ENCODE measurements at places on chromosomes 1 and 21.

- H3K4me1 ChIP-seq: peaks cover 30% of the 10 kb centered on the region
- no peak overlapping the region for H3K4me3 ChIP-seq
- peak overlapping the region; percentile 72 for H3K27ac ChIP-seq
- H3K36me3 ChIP-seq: peaks cover 13% of the 10 kb centered on the region
These were observed 11.7 kb upstream of the SUMO3 start for GRCh38 chr21:44829507-44830092.

DNA sequence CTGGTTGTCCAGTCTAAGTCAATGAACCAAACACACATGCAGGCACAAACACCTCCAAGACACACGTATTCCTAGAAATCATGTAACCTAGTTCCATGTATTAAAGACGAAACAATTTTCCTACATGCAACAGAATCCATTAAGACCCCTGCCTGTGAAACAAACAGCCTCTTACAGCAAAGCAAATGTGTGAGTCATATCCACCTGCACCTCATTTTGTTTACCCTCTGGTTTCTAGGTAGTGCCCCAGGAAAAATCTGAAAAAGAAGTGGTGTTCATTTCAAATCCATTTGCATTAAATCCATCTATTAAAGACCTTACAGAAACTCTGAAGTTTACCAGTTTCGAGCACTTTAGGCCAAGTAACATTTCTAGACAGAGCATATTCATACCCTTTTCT is 74.1 kb downstream of the VCAM1 start:
- DNase-seq: no peak
- H3K27ac ChIP-seq: no peak overlapping the region
- H3K4me1 ChIP-seq: no peaks in the 10 kb centered on the region
- no peaks in the 10 kb centered on the region for H3K36me3 ChIP-seq
- H3K27me3 ChIP-seq: peaks cover 27% of the 10 kb centered on the region

DNA sequence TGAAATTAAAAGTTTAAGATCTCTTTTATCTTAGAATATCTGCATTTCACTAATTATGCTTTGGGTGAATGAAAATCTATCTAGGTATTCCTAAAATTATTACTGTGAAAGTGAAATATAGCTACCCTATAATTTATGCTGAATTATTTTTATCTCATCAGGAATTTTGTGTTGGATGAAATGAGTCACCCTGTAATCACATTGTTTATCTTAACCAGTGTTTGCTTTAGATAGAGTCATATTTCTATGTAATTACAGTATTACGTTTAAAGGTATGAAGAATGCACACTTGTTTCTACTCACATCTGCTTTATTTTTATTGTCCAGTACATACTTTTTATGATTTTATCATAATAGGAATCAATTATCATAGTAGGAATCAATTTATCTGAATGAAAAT is 249.2 kb downstream of the NCAM2 start:
- H3K36me3 ChIP-seq: no peaks in the 10 kb centered on the region
- H3K27ac ChIP-seq: no peak overlapping the region
- no peak overlapping the region for H3K4me3 ChIP-seq
- H3K4me1 ChIP-seq: no peaks in the 10 kb centered on the region

DNA sequence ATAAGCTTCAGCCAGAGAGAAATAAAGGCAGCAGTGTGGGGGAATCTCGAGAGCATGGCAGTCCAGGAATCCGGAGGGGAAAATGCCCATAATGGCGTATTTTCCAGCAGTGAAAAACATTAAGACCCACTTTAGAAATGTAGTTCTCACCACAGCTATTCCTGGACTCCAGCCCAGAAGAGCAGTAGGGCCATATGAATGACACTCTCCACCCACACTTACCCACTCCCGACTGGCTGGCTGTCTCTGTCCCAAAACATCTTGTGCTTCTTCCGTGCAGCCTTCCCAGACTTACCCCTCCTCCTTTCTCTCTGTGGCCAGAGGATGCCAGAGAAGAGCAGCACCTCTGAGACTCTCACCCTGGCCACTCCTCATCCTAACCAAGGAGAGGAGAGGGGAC is 56.4 kb downstream of the TRABD2B start:
- H3K4me1 ChIP-seq: no peaks in the 10 kb centered on the region
- H3K4me3 ChIP-seq: no peak overlapping the region
- H3K27ac ChIP-seq: no peak overlapping the region
- H3K36me3 ChIP-seq: no peaks in the 10 kb centered on the region

DNA sequence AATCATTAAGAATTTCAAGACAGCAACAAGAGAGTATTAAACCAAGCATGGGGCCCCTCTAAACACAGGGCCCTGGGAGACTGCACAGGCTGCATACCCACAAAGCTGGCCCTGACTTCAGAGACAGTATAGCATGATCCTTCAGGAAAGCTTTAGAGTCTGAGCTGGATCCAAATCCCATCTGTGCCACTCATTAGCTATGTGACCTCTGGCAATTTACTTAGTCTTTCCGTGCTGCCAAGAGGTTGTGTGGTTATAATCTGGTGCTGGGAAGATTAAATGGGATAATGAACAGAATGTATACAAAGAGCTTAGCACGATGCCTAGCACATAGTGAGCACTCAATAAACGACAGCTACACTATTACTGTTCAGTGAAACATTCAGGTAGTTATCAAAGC is 4.0 kb downstream of the PHC2 start:
- H3K4me3 ChIP-seq: no peak overlapping the region

DNA sequence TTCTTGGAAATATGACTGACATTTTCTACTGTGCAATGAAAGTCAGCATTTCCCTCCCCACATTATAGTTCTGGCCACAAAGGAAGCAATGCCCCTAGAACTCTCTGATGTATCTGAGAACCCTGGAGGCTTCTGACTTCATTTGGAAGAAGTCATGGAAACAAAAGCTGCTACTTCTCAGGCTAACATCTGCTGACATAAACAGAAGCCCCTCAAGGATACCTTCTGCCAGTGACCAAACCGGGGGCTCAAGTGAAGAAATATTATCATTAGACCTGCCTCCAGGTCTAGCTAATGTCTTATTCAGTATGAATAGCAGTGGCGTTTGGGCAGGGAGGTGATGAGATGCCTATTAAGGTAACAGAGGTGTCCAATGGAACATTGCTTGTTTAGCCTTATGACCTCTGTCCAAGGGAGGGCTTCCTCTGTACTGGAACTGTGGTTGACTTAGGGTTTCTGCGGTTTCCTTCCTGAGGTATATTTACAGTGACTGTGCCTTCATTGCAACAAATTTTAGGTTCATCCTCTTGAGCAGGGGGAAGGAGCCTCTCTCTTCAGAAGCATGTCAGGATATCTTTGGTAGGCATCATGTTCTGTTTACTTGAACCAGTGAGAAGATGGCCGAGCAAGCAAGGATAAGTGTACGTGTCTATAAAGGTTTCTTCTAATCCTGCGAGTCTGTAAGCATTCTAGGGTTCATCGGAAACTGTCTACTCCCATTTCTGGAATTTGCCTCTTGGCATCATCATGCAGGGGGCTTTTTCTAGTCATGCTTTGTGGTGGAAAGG is 161.7 kb downstream of the PBX1 start:
- no peak overlapping the region for H3K4me3 ChIP-seq
- no peak overlapping the region for H3K27ac ChIP-seq
- no peaks in the 10 kb centered on the region for H3K36me3 ChIP-seq
- DNase-seq: no peak
- H3K27me3 ChIP-seq: peaks cover 17% of the 10 kb centered on the region

GRCh38 chr1:211813590-211813989 is 17.0 kb downstream of the LPGAT1 start:
- H3K27me3 ChIP-seq: no peaks in the 10 kb centered on the region
- H3K4me1 ChIP-seq: peaks cover 3% of the 10 kb centered on the region
- DNase-seq: no peak
- H3K36me3 ChIP-seq: peaks cover 29% of the 10 kb centered on the region

DNA sequence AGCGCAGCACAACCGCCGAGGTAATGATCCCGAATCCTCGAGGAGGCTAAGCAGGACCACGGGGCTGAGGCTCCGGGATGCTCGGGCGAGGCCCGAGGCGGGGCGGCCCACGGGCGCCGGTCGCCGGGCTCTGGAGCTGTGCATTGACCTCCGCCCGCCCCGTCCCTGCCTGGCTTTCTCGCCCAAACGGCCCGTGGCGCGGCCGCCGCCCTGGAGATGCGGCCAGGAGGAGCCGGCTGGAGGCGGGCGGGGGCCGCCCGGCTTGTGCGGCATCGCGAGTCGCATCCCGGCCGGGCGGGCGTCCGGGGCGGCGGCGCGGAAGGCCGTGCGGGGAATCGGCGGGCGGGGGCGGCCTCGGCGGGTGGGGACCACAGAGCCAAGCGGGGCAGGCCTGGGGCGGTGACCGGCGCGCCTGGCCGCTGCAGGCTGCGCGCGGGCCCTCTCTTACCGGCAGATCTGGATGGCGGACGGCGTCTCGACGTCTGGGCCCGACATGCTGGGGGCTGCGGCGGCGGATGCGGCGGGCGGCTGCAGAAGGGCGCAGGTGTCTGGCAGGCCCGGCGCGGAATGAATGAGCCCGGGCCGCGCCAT is 663 bp downstream of the ACOT7 start:
- no peak for DNase-seq
- peak overlapping the region; percentile 71 for H3K27ac ChIP-seq
- H3K27me3 ChIP-seq: peaks cover 14% of the 10 kb centered on the region

GRCh38 chr1:161498646-161499045 is 6.6 kb upstream of the FCGR2A start:
- H3K4me1 ChIP-seq: peaks cover 7% of the 10 kb centered on the region
- H3K36me3 ChIP-seq: no peaks in the 10 kb centered on the region
- no peak overlapping the region for H3K27ac ChIP-seq
- peaks cover 16% of the 10 kb centered on the region for H3K27me3 ChIP-seq
- DNase-seq: no peak

DNA sequence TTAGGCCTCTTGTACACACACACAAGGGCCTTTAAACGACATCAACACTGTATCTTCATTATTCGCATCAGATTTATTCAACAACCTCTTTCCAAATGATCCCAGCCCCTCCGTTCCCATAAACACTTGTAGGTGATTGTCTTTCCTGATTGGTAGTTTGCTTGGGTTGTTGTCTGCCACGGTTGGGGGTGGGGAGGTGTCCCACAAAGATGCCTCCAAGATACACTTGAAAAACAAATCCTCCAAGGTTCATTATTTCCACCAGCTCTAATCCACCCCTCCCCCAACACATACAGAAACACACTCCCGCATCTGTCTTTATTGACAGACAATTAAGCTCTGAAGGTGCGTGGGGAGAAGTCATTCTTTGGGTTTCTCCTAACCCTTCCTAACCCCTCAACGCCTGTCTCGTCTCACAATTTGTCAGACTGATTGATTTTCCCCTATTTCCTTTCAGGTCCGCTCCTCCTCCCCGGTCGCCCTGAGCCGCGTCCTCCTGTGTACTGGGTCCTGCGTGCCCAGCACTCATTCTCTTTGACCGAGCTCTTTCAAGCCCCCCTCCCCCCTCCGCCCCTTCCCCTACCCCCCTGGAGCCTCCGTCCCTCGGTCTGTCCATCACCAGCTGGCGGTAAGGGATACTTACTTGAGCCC is 1.4 kb downstream of the WDR26 start:
- H3K36me3 ChIP-seq: peaks cover 29% of the 10 kb centered on the region
- no peak for DNase-seq
- peak overlapping the region; percentile 91 for H3K4me3 ChIP-seq
- H3K4me1 ChIP-seq: peaks cover 57% of the 10 kb centered on the region

- H3K27me3 ChIP-seq: peaks cover 25% of the 10 kb centered on the region
- H3K4me3 ChIP-seq: no peak overlapping the region
- DNase-seq: no peak
- peaks cover 7% of the 10 kb centered on the region for H3K4me1 ChIP-seq
These were observed 147.4 kb upstream of the USP24 start for GRCh38 chr1:55362558-55362957.

GRCh38 chr1:46558141-46558963 is 6.9 kb upstream of the KNCN start:
- no peaks in the 10 kb centered on the region for H3K4me1 ChIP-seq
- no peak for DNase-seq
- peaks cover under 1% of the 10 kb centered on the region for H3K27me3 ChIP-seq
- peaks cover 44% of the 10 kb centered on the region for H3K36me3 ChIP-seq

GRCh38 chr1:234683861-234684632 is 74.1 kb upstream of the IRF2BP2 start:
- H3K27ac ChIP-seq: no peak overlapping the region
- peaks cover 7% of the 10 kb centered on the region for H3K36me3 ChIP-seq
- H3K4me3 ChIP-seq: no peak overlapping the region
- H3K4me1 ChIP-seq: no peaks in the 10 kb centered on the region
- no peaks in the 10 kb centered on the region for H3K27me3 ChIP-seq

DNA sequence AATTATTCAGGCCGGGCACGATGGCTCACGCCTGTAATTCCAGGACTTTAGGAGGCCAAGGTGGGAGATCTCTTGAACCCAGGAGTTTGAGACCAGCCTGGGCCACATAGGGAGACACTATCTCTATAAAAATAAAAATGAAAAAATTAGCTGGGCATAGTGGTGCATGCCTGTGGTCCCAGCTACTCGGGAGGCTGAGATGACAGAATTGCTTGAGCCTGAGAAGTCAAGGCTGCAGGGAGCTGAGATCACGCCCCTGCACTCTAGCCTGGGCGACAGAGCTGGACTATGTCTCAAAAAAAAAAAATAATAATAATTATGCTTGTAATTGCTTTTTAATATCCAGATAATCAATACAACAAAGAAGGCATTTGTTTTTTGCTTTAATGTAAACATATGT is 91.3 kb downstream of the RIPK4 start:
- no peak overlapping the region for H3K27ac ChIP-seq
- H3K27me3 ChIP-seq: peaks cover 41% of the 10 kb centered on the region
- no peak for DNase-seq
- no peak overlapping the region for H3K4me3 ChIP-seq

- peak within 1 kb of the TSS; percentile 100 for H3K27ac ChIP-seq
- H3K4me1 ChIP-seq: peaks cover 64% of the 10 kb centered on the region
- H3K4me3 ChIP-seq: peak within 1 kb of the TSS; percentile 91
- H3K27me3 ChIP-seq: no peaks in the 10 kb centered on the region
These were observed at the start of gene BRWD1 for GRCh38 chr21:39313571-39314142. TSS of gene BRWD1 (minus strand) at chr21:39313632. CDS start at chr21:39313491, 141 bp downstream.

DNA sequence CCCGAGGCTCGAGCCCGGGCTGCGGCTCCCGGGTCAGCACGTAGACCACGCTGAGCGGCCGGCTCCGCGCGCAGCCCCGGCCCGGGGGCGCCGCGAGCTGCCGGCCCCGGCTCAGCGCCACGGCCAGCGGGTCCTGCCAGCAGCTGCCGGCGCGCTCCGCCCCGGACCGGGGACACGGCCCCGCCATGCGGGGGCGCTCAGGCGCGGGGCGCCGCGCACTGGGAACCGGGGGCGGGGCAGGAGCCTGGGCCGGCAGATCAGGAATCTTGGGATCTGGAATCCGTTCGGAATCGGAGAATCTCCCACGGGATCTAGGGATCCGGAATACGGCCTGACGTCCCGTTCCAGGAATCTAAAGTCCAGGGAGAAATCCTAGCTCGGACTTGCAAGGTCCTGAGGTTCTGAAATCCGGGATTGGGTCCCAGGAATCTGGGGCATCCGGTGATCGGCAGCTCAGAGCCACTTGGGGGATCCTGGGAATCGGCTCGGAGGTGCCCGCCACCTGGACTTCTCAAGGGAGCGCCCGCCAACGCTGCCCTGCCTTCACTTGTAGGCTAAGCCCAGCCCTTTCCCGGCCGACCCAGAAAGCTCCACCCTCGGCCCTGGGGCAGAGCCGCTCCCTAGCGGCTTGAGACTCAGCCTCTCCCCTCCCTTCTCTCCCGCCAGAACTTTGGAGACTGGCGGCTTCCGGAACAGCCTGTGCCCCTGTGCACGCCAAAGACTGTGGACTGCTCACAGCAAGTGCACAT is at the start of gene MAP3K6:
Gene MAP3K6, minus strand, starts transcription at position 551 of the 749 bp plus-strand sequence. Its CDS starts 364 bp downstream, at position 187.
- H3K27ac ChIP-seq: peak within 1 kb of the TSS; percentile 53
- H3K4me3 ChIP-seq: peak within 1 kb of the TSS; percentile 84
- no peaks in the 10 kb centered on the region for H3K27me3 ChIP-seq
- H3K4me1 ChIP-seq: peaks cover 42% of the 10 kb centered on the region

- no peak overlapping the region for H3K4me3 ChIP-seq
- peaks cover 20% of the 10 kb centered on the region for H3K4me1 ChIP-seq
- H3K27ac ChIP-seq: peak overlapping the region; percentile 31
- H3K27me3 ChIP-seq: no peaks in the 10 kb centered on the region
- DNase-seq: no peak
- no peaks in the 10 kb centered on the region for H3K36me3 ChIP-seq
These were observed 49.9 kb upstream of the CLIC4 start for GRCh38 chr1:24695202-24695974.
